ELR (cell line): ENCODE measurements at places on chromosomes 12 and 14.
A peak's percentile ranks its signal among the peaks of the same experiment; 100 is the strongest.

DNA sequence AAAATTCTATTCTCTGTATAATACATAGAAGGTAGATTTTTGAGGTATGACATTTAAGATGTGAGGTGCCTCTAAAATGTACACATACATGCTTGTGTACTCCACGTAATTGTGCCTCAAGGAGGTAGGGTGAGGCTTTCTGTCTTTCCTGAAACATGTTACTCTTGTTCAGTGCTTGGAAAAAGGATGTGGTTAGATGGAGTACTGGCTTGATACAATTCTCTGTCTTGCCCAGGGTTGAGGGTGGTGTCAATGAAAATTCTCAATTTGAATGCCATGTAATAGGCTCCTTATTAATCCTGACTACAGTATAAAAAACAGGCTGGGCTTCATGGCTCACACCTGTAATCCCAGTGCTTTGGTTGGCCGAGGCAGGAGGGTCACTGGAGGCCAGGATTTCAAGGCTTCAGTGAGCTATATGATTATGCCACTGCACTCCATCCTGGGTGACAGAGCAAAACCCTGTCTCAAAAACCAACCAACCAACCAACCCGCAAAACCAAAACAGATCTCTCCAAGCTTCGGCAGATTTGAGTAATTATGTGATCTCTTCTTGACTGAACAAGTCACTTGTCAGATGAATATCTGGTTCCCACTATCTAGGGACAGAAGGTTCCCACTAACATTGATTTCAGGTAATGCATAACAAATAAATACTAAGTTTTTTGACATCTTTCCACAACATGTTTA, 41.6 kb downstream of the RCOR1 start:
- DNase-seq = no peak

- DNase-seq = no peak
Observed at GRCh38 chr14:76666746-76667145, 94.5 kb upstream of the VASH1 start.

DNA sequence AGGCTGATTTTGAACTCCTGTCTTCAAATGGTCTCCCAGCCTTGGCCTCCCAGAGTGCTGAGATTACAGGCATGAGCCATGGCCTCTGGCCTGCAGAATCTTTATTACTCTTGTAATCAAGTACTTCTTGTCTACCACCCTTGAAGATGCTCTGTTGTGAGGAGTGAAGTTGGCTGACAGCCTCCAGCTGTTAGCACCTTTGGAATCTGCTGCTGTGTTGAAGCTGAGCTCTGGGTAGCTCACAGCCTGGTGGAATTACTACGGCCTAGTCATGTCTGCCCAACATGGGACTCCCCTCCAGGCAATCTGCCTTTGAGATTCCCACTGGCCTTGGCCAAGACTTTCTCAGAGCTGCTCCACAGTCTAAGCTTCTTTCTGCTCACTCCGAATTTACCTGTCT, 5.8 kb upstream of the C12orf75 start:
- DNase-seq = no peak

GRCh38 chr14:99758121-99758821, 34.9 kb upstream of the EML1 start:
- DNase-seq = peak; percentile 100

- peak; percentile 18 for DNase-seq
Observed at GRCh38 chr14:41636492-41637392, 30.1 kb downstream of the LRFN5 start.

DNA sequence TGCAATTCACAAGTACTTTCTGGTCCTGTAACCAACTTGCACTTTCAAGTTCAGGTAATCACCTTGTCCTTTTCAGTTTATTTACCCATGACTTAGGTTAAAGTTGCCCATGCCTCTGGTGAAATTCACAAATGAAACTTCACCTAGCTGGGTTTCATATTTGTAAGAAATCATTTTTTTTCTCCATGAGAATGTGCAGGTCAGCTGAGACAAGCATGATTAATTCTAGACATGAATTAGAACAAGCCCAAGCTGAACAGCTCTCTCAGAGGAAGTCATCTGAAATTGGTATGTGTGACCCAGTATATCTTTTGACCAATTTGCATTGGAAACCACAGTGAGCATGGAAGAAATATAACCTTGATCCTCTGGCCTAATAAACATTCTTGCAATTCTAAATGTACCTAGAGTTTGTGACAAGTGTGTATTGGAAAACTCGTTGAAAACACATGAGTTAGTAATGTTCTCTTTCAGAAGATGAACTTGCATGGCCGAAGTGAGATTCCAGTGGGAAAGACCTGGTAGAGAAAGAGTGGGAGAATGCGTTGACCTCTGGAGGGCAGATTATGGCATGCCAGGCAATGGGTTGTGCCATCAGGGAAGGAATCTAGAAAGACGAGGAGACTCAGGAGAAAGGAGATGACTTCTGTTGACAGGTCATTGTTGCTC, 486.5 kb downstream of the ZFP36L1 start:
- no peak for DNase-seq

DNA sequence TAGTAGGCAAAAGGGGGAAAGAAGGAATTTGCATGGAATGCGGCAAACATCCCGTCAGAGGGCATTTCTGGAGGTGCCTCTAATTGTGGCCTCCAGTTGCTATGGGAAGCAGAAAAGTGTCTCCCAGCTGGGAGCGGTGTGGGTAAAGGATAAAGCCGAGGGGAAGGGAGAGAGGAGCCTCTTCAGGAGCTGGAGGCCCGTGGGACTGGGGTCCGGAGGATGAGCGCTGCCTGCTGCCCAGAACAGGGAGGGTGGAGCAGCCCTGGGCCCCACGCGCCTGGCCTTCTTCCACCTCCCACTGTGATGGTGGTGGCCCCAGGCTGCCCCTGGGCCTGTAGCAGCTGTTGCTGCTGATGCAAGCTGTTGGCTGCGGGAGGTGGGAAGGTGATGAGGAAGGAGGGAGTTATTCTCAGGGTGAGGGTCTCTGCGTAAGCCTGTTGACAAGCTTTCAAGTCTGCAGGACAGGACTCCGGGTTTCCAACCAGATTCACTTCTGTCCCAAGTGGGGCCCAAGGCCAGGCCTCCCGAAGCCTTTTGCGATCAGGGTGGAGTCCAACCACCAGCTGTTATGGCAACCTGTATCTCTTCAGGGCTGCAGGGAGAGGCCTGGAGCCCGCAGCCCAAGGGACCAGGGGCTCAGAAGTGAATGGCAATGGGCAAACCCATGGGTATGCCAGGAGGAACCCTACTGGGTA, 19.1 kb upstream of the PGF start:
- DNase-seq = no peak

DNA sequence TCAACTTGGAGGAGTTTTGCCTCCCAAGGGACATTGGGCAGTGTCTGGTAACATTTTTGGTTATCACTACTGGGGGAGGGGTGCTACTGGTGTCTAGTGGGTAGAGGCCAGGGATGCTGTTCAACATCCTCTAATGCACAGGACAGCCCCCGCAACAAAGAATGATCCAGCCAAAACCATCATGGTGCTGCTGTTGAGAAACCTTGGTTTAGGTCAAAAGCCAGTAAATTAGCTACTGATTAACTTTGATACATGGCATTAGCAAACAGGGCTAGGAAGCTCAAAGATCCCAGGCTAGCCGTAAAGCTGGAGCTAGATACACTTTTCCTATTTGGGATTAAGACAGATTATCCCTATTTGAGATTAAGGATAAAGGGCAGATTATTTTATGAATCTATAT, 8.8 kb downstream of the ALKBH2 start:
- no peak for DNase-seq

GRCh38 chr14:76256545-76256944, 104.8 kb downstream of the GPATCH2L start:
- DNase-seq = no peak

DNA sequence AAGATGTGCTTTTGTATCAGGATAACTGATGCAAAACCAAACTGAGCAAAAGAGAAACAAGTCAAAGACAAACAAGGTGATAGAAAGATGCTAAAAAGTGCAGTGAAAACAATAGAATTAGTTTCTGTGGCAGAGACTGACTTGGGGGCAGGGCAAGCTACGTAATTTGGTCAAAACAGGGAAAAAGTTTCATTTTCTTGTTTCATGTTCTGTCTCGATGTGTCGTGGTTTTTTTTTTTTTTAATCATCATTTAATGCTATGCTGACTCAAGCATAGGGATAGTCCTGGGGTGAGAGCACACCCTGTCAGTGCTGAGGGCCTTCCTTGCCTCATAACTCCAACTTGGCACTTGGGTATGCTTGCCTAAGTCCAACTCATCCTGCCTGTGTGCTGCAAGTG, 144.1 kb upstream of the PTPRQ start:
- no peak for DNase-seq

DNA sequence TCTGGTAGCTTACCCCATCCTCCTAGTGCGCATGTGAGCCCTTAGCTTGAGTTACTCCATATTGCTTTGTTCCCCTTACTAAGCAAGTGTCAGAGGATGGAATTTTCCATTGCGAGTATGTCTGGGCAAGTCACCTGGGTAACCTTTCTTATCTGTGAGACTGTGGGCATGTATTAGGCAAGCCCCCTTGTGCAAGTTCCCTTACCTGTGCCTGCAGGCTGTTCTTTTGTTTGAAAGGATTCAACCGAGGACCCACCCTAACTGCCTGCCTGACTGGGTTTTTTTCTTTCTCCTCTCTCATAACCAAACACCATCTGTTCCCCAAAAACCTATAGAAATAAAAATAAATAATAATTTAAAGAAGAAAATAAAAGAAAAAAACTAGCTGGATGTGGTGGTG, 22.3 kb upstream of the PPP2R5E start:
- no peak for DNase-seq

DNA sequence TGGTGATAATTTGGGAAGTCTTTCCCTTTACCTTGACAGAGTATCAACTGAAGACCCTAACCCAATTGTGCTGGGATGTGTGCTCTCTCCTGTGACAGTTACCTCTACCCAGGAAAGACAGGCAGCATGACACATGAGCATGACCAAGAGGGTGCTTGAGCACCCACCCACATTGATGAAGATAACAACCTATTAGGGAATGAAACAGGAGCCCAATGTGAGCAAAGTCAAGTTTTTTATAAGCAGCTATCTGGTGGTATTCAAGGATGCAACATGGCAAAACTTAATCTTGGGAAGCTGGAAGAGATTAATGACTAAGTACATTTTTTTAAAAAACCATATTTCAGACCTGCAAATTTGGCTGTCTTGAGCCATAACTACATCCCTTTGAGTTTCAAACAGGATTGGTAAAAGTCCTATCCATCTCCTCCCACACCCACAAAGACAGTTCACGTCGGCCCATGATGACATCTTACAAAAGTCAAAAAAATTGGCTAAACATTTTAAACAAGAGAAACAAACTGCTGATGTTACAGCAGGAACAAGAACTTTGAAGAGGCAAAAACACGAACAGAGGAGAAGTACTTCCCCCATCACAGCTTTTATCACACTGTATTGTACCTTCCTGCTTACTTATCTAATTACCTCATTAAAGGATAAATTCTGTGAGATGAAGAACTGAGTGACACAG, 60.3 kb downstream of the MED13L start:
- DNase-seq = no peak

GRCh38 chr12:79236920-79237319, 372.3 kb downstream of the SYT1 start:
- DNase-seq = no peak

- DNase-seq = no peak
Observed at GRCh38 chr12:17372508-17372907, 717.5 kb downstream of the RERGL start.

DNA sequence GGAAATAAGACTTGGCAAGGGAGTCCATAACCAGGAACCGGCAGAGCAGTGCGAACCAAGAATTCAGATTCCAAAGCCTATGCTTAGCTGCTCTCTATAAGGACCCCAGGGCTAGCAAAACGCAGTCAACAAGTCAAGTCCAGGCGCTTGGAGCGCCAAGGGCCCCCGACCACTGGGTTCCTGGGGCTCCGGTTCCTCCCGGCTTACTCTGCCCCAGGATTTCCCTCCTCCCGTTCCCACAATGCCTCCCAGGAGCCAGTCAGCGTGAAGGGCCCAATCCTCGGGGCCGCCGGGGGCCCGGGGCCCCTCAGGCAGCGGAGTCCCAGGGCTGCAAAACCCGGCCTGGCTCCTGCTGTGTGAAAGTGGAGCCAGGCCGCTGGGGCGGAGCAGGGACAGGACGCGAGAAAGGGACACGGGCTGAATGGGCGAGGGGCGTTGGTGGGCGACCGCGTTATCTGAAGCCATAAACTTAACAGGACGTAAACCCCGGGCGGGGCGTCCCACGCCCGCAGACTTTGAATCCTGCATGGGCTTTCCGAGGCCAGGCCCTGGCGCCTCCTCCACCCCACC, 1.5 kb downstream of the KRT8 start:
- peak; percentile 70 for DNase-seq

DNA sequence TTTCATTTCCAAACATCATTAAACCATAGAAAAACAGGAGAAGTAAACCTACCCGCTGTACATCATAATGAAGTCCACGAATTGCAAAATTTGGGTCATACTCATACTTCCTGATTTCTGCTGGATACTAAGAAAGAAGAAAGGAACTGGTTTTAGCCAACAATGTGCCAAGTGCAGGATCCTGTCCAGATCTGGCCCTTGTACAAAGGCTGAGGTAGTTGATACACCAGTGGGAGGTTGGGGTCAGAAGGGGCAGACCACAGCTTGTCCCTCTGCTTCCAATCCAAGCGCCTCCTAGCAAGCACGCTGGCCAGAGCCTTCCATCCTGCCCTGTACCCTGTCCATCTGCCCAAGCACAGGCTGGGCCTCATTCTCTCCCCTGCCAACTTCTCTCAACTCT, 34.2 kb downstream of the NT5DC3 start:
- DNase-seq = no peak

DNA sequence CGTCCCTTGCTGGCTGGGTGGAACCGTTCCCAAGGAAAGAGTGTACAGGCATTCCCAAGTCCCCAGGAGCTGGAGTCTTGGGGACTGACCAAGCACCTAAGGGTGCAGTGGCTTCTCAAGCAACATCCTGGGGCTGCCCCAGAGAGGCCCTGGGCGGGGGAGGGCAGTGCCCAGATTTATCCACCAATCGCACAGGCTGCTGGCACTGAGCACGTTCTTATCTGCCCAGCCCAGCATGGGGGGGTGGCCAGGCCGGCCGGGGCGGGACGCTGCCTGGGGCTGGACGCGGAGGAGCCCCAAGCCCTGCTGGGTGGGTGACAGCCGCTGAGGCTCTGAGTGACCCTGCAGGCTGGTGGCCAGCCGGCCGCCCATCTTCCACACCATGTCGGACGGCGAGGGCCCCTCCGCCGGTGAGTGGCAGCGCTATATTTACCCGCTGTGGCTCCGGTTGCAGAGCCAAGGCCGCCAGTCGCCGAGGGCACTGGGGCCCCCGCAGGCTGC, 53.4 kb downstream of the CYP46A1 start:
- DNase-seq = no peak

DNA sequence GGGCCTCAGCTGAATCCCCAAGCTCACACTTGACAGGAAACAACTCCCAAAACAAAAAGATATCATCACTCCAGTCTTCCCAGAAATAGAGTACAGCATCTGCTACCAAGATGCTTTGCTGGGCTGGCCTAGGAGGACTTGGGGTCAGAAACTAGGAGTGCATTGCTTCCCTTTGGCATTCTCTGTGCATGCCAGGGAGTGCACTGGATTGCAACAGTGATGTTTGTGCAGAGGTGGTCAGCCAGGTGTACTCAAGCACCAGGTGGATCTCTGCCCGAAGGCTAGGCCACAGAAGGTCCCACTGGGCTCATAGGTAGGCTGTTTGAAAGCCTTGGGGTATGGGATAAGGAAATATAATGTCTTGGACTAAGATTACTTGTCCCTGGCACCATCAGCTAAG, 51.1 kb downstream of the RAB35 start:
- no peak for DNase-seq

GRCh38 chr12:108846290-108846701, 11.1 kb downstream of the SSH1 start:
- no peak for DNase-seq

- DNase-seq = no peak
Observed at GRCh38 chr12:82176761-82177490, 181.3 kb downstream of the CCDC59 start.
